ENCODE measurements at places on chromosomes 3 and 15.

- no peak for DNase-seq
Measured at GRCh38 chr3:12585970-12586369, 29.1 kb downstream of the MKRN2 start.

GRCh38 chr3:187014417-187014864 is 84.1 kb downstream of the ST6GAL1 start:
- DNase-seq = no peak

DNA sequence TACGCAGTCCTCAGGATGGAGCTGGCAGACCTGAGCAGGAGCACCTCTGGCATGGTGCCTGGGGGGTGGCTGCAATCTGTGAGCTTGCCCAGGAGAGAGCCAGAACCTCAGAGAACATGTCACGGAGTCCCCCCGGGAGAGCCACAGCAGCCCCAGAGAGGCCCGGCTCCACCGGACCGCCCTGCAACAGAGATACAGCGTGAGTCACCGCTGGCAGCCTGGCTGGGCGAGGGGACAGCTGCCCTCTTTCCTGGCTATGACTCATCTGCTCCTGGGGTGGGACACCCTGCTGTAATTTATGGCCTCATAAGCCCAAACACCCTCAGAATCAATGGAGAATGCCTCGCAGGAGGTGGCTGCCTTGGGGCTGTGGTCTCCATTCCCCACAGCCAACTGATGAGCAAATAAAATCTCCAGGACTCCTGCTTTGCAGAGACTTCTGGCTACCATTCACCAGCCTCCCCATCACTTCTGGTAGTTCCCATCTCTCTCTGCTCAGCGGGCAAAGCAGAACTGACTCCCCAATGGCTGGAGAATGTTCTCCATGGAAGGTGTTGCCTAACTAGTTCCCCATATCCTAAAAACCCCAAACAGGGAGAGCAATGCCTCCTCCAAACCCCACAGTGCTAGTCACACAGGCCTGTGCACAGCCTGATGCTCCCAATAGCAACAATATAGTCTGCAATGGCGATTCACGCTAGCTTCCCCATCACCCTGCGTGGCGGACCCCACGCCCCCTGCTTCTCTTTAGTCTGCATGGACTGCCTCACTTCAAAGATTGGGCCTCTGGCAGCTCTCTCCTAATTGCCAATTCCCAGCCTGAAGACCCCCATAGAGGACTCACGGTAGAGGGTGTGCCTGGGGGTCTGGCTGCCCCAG is 21.6 kb downstream of the ACSBG1 start:
- peak; percentile 22 for DNase-seq

- DNase-seq = no peak
Measured at GRCh38 chr3:184164648-184165330, 9.6 kb downstream of the DVL3 start.

DNA sequence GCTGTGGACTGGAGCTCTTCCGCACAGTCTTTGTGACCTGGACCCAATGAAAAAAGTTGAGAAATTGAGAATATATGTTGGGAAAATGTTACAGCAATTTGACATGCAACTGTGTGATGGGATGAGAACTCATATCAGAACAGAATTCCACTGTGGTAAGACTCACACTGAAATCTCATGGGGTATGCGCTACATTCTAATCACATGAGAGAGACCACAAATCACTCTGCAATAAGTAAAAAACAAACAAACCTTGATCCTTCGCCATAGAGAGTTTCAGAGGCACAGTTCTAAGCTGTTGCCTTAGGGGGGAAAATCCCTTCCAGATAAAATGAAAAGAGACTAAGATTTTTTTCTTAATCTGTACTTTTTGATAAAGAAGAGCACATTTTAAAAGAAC is 37.3 kb downstream of the LMCD1 start:
- no peak for DNase-seq

GRCh38 chr15:35067496-35068347 is 17.4 kb downstream of the NANOGP8 start:
- no peak for DNase-seq

DNA sequence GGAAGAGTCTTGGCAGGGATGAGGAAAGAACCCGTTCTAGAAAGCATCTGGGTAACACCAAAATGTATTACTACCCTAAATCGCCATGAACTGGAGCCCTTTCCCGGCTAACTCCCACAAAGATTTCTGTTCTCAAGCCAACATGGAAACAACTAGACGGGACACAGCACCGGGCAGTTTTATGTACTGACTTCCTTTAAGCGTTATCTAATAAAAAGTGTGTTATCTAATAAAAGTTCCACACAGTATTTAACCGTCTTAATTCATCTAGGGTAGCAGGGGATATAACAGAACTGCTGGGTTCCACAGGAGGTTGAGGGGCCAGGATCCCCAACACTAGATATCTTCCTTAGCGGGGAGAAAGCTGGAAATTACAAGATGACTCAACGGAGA is 347 bp upstream of the C3orf62 start:
- DNase-seq = no peak

DNA sequence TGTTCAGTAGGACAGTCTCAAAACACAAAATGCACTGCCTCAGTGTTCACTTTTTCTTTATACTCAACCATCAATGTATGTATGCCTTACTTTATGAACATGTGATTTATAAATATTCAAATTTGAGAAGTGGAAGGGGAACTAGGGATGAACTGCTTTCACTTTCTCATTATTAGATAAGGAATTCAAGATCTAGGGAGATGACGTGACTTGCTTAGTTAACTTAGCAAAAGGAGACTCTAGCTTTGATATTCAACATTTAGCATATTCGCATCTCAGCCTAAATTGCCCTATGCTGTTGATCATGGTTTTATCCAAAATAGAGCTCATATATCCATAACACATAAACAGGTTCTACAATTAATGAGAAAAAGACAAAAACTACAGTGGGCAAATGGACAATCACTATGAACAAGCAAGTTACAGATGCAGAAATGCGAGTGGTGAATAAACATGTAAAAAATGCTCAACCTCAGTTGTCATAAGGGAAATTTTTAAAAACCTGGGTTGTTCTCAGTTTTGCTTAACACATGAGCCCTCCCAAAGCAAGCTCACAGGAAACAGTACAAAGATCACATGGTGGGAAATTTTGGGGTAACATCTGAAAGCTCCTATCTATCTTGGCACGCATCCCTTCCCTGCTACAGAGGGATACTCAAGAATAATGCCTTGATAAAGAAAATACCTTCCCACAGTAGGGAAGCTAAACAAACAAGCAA is 269.8 kb downstream of the THRB start:
- no peak for DNase-seq

- DNase-seq = no peak
Measured at GRCh38 chr3:71559578-71560162, 23.9 kb downstream of the FOXP1 start.

DNA sequence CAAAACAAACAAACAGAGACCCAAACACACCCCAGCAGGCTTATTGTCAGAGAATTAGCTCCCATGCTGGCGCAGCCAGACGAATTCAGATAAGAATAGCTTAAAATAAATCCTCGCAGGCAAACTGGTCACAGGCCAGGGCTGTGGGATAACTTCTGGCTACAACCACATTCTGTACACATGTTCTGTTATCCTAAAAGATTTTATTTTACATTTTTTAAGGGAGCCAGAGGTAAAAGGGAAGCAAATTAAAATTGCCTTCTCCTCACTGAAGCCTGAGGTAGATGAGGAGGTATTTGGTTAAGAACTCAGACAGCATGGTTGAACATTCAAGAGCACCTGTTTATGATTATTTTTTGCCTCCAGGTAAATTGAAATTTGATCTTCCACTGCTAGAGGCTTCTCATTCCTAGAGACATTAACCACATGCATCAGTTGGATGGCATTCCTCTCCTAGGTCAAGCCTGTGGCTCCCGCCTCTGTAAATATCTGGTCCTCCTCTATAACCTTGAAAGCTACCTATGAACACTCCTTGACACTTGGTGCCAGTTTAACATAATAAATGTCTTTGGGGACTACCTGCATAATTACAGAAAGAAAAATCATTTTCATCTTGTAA is 190.3 kb downstream of the SATB1 start:
- no peak for DNase-seq

DNA sequence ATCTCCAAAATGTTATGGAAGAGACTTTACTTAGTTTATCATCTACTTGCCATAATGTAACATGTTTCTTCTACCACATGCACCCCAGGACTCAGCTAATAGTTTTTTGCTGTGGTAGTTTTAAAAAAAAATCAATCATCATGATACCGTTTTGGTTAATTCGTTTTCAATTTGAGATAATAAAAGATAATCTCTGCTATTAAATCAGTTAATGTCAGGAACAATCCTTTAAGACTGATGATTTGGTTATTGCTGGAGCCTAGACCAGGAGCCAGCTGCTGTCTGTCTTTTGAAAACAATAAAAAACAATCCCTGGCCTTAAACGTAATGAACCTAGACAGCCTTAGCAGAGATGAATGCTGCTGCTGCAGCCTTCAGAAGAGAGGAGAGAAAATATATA is 403.7 kb downstream of the OXSM start:
- DNase-seq = no peak

DNA sequence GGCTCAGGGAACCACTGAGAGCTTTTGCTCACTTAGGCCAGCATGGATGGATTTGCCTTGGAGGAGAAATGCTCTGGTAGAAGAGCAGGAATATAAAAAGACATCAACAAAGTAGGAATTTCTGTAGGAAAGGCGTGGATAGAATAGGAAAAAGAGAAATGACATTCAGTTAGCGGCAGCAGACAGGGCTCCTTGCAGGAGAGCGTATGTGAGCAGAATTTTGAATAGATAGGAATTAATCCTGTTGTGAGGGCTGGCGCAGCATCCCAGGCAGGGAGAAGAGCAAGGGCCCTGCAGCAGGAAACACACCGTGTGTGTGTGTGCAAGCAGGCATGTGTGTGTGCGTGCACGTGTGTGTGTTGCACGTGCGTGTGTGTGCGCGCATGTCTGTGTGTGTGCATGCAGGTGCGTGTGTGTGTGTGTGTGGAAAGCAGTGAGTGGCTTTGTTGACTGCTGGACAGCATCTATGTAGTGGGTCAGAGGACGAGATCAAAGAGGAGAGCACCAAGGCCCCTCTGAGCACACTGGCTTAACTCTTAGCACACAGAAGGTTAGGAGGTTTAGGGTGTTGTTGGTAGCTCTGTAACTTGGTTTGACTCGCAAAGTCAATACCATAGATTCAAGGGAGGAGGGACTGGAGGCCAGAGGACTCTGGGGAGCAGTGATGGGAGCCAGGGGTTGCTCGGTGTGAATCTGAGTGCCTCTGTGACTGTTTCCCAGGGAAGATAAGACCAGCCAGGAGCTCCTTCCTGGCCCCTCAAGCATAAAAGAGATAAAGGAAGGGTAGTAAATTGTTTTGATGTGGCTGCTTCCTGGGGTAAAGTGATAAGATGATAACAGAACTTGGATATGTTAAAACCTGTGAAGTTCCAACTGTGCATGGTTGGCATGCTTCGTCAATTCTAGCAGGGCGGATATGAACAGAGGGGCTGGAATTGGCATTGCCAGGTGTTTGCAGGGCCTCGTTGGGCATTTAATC is 639.5 kb downstream of the NR2F2 start:
- DNase-seq = no peak

- no peak for DNase-seq
Measured at GRCh38 chr15:39698444-39699390, 83.9 kb downstream of the FSIP1 start.

GRCh38 chr15:39583596-39584265 is 2.9 kb downstream of the THBS1 start:
- DNase-seq = no peak

- DNase-seq = peak; percentile 47
Measured at GRCh38 chr3:13461169-13462124, 18.7 kb upstream of the HDAC11 start.

- peak; percentile 62 for DNase-seq
Measured at GRCh38 chr3:96863129-96863740, 48.8 kb downstream of the EPHA6 start.

- DNase-seq = no peak
Measured at GRCh38 chr3:58249358-58250092, 11.9 kb downstream of the ABHD6 start.

- DNase-seq = no peak
Measured at GRCh38 chr3:171743327-171744157, 66.7 kb downstream of the PLD1 start.

GRCh38 chr3:172189987-172190603 is 150.7 kb downstream of the FNDC3B start:
- no peak for DNase-seq

- DNase-seq = no peak
Measured at GRCh38 chr15:69826819-69827175, 270.9 kb downstream of the TLE3 start.

GRCh38 chr3:79317551-79318518 is 450.0 kb downstream of the ROBO1 start:
- DNase-seq = no peak

- DNase-seq = no peak
Measured at GRCh38 chr15:79724804-79725203, 172.0 kb downstream of the MTHFS start.

DNA sequence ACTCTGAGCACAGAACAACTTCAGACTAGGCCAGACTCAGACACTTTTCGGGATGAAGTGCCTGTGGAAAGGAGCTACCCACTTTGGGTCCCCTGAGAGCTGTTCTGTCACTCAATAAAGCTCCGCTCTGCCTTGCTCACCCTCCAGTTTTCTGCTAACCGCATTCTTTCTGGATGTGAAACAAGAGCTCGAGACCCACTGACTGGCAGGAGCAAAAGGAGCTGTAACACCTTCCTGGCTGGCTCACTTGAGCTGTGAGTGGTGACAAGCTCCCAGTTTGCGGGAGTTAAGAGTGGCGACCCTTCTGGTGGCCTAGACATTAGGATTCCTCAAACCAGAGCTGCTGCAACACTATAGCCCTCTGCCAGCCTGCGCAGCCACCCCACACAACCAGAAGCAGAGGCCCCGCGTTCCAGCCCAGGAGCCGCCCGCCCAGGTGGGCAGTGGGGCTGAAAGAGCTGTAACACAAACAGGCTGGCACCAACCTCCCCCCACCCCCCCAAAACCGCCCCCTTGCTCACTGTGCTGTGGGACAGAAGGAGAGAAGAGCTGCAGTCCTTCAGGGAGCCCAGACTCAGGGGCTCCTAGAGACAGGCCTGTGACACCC is 1178.1 kb upstream of the GBE1 start:
- DNase-seq = no peak

DNA sequence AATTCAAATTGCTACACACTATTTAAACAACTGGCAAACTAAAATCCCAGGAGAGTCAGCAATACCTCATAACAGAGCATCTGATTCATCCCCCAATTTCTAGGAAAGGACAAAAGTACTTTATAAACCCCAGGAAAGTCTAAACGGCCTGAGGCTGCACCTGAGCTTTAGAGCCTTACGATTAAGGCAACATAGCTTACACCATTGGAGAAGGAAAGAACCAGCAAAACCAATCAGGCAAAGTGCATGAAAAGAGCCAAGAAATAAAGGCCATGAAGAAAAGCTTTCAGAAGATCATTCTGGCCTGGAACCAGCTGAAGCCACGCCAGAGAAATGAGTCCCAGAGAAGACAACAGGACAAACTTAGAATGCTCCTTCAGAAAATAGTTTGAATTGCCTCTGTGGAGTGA is 48.1 kb downstream of the PTPN9 start:
- no peak for DNase-seq

- no peak for DNase-seq
Measured at GRCh38 chr3:167938516-167938915, 157.2 kb downstream of the GOLIM4 start.

DNA sequence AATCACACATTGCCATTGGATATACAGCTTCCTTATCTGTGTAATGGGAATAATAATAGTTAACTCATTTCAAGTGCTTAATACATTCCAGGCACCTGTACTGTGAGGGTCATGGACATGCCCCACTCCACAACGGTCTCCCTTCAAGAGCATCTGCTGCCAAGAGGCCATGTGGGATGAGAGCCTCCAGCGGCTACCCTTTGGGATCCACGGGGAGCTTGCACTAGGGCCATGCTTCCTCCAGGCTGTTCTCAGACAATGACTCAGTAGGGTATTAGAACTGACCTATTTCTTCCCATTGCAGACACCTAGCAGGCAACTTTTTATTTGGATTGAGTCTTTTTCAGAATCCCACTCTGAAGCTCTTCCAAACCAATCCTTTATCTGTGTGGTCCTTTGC is 1078.9 kb downstream of the TUSC7 start:
- no peak for DNase-seq

All from NCI-H2171 treated with DMSO at 0.1 percent for 48 hours (cell line).